ENCODE measurements at places on chromosomes 5 and 9.

DNA sequence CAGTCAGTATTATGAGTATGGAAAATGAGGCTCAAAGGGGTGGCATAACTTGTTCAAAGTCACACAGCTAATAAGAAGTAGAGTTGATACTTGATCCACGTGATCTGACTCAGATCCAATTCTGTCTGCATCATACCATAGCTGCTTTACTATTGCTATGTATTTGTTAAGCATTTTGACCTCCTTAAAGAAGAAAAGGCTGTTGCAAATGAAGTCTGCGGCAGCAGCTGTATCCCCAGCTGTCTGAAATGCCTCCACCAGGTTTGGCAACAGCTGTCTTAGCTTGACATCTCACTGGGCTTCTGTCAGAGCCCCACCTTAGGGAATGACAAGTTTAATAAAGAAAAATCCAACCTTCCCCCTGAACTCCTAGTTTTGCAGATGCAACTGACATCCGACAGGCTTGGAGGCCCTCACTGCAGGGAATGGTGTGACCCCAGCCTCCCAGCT lies 75.6 kb upstream of the SLC44A1 start:
- peak; percentile 25 for DNase-seq

- DNase-seq = no peak
Measured at GRCh38 chr9:32398207-32398606, 13.8 kb downstream of the ACO1 start.

- no peak for DNase-seq
Measured at GRCh38 chr5:117743337-117743736, 1168.7 kb upstream of the SEMA6A start.

DNA sequence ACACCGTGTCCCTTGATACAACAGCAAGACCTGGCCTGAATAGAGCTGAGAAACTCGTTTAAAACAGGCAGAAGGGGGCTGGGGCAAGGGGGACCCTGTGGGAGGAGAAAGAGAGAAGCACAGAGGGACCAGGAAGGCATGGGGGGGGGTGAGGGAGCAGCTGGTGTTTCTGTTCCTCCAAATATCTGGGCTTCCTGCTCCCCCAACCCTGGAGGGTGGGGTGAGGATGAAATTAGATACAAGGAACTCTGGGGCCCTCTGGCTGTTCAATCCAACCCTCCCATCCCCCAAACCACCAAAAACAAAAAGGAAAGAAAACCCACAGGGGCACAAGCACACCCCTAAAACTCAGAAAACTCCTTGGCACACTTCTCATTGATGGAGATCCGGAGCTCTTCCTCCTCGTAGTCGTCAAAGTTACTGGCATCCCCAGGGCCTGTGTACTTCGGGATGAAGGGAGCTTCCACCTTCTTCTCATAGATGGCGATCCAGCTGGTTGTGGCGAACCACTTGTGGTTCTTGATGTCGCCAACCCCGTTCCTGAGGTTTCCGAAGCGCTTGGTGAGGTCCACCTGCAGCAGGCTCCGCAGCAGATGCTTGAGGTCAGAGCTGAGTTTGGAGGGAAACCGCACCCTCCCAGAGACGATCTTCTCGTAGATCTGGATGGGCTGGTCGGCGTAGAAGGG lies 1.1 kb downstream of the PRKACG start:
- DNase-seq = no peak

GRCh38 chr5:42951293-42951840 lies 88.8 kb downstream of the ANXA2R start:
- no peak for DNase-seq

- no peak for DNase-seq
Measured at GRCh38 chr9:123007269-123007668, 26.2 kb upstream of the GPR21 start.

DNA sequence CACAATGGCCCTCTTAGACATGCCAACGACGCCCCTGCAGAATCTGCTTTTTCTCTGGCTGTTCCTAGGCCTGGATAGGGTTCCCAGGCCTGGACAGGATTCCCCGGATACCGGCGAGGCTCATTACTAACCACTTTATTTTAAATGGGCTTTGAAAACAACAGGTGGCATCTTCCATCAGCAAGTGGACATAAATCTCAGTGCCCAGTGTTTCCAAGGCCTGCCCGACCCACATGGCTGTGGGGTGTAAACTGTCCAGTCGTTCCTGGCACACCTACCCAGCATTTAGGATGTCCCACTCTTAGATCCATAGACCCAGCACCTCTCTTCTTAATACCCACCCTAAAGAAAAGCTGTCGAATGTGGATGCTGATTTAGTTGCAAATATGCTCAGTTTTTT lies 896 bp downstream of the CMBL start:
- DNase-seq = no peak

DNA sequence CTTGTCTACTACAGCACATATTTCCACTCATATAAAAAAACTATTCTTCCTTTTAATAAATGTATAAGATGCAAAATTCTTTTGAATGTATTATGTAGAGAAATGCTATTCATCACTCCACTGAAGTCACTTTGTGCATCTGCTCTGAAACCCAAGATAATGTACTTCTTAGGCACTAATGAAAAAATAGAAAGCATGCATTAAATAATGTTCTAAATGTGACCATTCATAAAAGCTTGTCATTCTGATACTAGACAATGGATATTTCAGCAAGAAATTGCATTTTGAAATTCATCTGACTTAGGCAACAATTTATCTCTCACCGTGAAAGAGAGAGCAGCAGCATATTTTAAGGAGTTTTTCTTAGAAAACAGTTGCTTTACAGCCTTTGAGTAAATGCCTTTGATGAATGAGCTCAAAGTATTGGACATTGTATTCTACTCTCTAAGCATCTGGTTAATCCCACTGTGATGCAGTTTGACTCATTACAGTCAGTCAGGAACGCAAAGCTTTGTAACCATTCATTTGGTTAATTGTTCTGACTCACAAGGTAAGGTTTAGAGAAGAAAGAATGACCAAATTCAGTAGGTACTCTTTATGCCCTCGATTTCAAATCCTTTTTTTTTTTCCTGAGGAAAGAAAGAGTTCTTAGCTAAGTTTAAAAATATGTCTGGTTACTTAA lies 2233.8 kb upstream of the C9orf72 start:
- DNase-seq = no peak

DNA sequence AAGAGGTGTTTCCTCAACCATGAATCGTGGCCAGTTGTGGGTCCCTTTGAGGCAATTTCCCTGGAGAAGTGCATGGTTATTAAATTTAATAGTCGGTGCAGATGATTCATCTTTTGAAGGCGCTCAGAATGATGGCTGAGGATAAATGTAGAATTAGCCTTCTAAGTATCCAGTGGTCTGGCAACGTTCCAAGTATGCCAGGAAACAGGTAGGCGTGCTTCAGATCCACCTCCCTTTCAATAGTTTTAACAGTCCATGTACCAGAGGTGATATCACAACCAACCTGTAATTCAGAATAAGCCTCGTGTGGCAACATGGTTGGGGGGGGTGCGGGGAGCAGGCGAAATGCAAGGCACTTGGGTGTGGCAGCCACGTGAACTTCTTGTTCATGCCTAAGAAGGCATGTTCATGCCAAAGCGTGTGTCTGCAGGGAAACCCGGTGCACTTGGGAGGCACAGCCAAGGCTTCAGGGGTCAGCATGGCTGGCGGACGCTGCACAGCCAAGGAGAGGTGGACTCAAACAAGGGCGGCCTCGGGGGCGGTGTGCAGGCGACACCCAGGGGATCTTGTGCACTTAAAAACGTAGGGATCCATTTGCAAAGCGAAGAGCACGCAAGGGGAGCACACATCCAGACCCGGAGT lies 5.2 kb upstream of the NKD2 start:
- DNase-seq = no peak

GRCh38 chr5:65876496-65876895 lies 49.9 kb upstream of the ERBIN start:
- no peak for DNase-seq

DNA sequence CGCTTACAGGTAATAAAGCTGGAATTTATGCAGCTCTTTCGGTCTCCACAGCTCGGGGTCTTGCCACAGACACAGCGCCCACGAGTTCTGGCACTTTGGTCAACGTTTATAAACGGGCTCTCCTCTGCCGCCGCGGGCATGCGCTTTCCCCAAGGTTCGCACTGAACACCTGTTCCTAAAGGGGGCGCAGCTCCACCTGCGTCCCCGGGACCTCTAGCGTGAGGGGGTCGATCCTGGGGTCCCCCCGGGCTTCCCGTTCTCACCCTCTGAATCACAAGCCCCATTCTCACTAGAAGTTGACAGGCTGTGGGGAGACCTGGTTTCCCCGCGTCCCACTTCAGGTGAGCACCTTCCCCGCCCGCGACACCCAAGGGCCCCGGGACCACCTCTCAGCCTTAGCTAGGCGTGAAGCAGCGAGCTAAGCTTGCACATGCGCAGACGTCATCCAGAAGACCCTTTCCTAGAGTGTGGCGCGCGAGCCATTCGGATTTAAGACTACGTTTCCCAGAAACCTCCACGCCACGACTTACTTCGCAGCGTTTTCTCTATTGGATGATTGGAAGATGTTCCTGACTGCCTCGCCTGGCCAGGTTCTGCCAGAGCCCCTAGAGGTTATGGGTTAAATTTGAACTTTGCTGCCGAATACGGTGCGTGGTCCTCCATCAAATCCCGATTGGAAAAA lies 21.3 kb upstream of the ZNF782 start:
- peak; percentile 18 for DNase-seq

DNA sequence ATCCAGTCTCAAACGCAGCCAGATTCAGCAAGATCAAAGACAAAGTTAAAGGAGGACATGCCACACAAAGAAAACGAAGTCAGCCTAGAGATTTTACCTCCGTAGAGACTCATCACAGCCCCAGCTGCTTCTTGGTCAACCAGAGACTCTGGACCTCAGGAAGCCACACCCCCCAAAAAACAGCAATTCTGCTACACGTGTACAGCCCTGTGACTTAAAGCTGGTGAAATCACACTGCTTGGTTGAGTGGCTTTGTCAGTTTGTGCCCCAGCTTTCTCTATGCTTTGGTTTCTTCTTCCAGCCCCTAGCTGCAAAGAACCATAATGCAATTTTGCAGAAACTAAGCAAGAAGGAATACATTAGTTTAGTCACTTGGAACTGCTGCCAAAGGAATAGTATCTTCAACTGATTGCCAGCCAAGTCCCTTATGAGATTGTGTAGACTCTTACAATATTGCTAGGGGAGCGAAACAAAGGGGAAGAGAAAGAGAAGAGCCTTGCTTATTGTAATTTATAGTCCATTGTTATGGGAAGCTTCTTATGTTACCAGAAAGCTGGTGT lies 158.8 kb upstream of the ZNF462 start:
- peak; percentile 35 for DNase-seq

- DNase-seq = no peak
Measured at GRCh38 chr9:36597412-36598178, 24.9 kb downstream of the MELK start.

DNA sequence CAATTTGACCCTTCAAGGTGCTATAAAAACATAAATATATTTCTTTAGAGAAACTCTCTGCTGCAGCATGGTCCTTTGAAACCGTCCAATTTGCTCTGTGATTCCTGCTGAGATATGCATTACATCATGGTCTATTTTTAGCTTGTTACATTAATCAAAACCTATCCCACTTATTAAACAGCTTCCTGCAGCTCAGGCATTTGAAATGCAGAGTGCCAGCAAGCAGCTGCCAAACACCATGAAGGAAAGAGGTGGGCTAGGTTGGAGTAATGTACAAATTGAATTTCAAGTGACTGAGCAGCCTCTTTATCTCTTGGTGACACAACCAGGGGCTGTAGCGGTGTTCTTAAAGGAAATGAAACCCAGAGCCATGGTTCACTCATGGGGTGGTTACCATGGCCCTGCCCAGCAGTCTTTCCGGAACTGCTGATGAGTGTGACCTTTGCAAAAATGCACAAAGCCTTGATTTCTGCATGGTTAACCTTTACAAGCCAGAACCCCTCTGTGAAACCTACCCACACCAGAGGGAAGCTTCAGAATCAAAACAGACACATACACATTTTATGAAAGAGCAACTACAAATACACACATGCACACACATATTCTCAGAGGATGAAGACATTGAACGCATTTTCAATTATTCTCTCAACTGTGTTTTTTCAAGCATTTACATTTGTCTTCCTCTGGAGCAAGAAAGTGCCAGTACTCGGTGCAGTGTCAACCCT lies 155.8 kb upstream of the ZNF608 start:
- peak; percentile 72 for DNase-seq

GRCh38 chr5:94240596-94240992 lies 377.8 kb downstream of the KIAA0825 start:
- no peak for DNase-seq

- no peak for DNase-seq
Measured at GRCh38 chr9:116549786-116550660, 137.1 kb upstream of the TRIM32 start.

- no peak for DNase-seq
Measured at GRCh38 chr9:135030566-135031226, 56.8 kb upstream of the OLFM1 start.

DNA sequence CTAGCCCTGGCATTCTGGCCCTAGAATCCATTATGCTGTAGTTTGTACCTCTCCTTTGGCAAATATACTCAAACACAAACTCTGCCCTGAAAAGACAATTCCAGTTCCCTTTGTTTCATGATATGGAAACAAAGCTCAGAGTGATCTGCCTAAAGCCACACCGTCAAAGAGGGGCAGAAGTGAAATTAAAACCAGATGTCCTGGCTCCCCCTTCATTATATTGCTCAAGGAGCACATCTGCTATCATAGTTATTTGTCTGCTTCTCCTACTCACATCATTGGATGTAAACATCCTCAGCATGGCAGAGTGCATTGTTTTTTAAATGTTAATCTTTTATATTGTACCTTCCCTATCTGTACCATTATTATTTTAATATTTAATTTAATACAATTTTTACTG lies 266.7 kb upstream of the SMARCA2 start:
- no peak for DNase-seq

DNA sequence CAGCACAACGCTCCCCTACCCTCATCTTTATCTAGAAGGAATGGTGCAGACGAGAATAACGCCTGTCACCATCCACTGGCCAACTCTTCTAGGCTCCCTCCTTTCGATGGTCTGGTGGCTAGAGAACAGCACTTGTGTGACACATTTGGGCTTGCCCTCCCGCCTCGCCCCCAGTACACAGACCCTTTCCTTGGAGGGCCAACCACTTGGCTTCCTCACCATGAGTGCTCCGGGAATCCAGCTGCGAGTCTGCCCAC lies 1.4 kb downstream of the GNAQ start:
- no peak for DNase-seq

DNA sequence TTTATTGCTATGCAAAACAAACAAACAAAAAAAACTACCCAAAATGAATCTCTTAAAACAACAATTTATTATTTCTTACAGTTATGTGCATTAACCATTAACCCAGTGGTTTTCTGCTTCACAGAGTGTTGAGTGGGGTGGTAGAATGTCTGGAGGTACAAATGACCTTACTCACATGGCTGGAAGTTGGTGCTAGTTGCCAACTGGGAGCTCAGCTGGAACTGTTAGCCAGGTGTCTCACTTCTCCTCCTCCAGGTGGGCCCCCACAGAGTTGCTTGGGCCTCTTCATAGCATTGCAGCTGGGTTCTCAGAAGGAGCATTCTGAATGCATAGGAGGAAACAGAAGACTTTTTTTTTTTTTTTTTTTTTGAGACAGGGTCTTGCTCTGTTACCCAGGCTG lies 10.5 kb upstream of the B4GALT1 start:
- no peak for DNase-seq

GRCh38 chr5:107389130-107389774 lies 281.5 kb downstream of the EFNA5 start:
- peak; percentile 84 for DNase-seq

GRCh38 chr9:119053070-119053469 lies 316.2 kb downstream of the BRINP1 start:
- no peak for DNase-seq

GRCh38 chr5:176535101-176535663 lies 2.0 kb downstream of the RNF44 start:
- DNase-seq = peak; percentile 39

- DNase-seq = peak; percentile 24
Measured at GRCh38 chr9:86281593-86282076, 703 bp downstream of the ISCA1 start.

GRCh38 chr9:132670457-132671391 lies at the start of gene GTF3C4:
Gene GTF3C4, plus strand, starts transcription at chr9:132670464. Its CDS starts 135 bp downstream, at chr9:132670599.
- DNase-seq = no peak
